ENCODE measurements at places on chromosomes 5 and 9. TPM values are rescaled to one million over a fixed set of nuclear protein-coding genes. Genes with fewer than 3 reads are reported as not detected.

DNA sequence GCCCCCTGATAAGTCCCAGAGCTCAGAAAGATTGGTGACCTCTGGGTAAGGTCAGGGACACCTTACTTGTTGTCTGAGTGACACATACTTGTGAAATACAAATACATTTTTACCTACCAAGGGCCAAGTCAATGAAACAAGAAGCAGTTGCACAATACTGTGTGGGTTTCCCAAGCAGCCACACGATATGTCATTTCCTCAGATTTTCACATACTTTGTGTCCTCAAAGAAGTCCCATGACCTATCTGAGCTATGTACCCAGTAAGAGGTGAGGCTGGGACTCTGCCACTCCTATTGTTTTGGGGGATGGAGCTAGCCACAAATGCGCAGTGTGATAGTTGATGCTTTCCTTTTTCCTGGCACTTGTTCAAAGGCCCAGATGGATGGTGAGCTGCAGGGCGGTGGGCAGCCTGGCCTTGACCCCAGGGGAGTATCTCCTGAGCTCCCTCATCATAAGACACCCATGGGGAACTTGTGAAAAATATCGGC, 4.8 kb upstream of the SLC25A51 start:
- no peak for DNase-seq

GRCh38 chr5:76851728-76852369, 2.0 kb downstream of the S100Z start:
- no peak for DNase-seq

- DNase-seq, result no peak
Observed at GRCh38 chr5:13529300-13529699, 415.2 kb downstream of the DNAH5 start.

DNA sequence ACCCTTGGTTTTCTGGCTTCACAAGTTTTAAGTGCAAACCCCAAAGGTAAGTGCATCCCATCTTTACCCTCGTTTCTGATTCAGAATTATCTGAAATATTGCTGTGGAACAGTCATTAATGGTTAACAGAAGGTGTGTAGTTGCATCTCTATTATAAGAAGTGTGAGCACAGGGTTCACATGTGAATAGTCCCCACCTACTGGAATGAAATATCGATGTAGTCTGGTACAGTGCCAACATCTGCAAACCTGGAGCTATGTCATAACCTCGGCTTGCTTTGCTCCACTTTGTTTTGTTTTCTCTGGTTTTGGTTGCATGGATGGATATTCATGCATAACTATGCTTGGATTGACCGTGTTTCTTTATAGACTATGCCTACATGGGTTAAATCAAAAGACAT, 12.6 kb downstream of the HTR4 start:
- DNase-seq, result no peak

- no peak for DNase-seq
Observed at GRCh38 chr5:66498791-66499207, 97.4 kb upstream of the MAST4 start.

The PCDHGC4 gene
- 4.3 TPM for polyA plus RNA-seq

The WDR38 gene
- polyA plus RNA-seq, result 0.44 TPM

The TAF11L7 gene
- polyA plus RNA-seq, result not detected

The KLHL9 gene
- 49.9 TPM for polyA plus RNA-seq

All from renal pelvis (tissue), 12 donors.